NCI-H2081 (cell line): ENCODE measurements at places on chromosomes 1 and 21.

GRCh38 chr1:89888480-89889322 is 67.9 kb downstream of the LRRC8D start:
- no peak for DNase-seq

DNA sequence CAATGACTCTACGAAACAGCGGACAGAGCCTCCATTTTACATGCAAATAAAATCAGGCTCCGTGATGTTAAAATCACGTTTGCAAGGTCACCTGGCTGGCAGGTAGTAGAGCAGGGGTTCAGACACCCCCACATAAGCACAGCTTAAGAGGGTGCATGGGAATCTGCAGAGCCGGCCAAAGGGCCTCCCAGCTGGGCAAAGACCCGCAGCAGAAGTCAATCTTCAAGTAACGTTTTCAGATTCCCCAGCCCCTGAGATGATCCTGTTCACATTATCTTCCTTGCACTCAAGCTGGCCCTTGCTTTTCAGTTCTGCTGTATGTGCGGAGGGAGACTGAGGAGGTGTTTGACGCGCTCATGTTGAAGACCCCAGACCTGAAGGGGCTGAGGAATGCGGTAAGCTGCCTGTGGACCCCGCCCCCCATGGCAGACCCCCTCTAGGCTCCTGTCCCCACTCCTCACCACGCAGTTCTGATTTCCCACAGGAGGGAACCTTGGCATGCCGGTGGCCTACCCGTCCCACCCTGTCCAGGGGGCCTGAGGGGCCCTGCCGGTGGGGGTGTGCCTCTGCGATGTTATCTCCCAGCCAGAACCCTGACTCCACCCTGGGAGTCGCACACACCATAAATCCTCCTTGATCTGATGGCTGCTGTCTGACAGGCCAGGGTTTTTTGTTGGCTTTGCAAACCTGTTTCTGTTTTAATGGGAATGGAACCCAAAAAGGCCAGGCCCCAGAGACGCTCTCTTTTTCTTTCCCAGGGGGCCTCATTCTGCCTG is 28.2 kb downstream of the GRHL3 start:
- DNase-seq, result no peak

DNA sequence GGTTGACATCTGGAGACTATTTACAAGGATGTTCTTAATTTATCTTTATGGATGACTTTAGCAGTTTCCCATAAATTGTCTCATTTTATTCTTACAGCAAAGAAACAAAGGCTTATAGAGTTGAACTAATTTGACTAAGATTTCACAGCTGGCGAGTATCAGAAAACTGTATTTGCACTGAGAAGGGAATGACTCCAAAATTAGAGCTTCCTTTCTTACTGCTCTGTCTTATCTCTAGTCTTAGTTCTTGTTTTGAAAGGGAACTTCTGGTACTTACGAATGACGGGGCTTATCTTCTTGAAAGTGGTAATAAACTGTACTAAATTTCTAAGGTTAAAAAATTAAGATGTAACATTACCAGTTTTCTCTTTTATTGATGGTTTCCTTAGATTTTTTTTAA is 13.6 kb downstream of the CNST start:
- no peak for DNase-seq

DNA sequence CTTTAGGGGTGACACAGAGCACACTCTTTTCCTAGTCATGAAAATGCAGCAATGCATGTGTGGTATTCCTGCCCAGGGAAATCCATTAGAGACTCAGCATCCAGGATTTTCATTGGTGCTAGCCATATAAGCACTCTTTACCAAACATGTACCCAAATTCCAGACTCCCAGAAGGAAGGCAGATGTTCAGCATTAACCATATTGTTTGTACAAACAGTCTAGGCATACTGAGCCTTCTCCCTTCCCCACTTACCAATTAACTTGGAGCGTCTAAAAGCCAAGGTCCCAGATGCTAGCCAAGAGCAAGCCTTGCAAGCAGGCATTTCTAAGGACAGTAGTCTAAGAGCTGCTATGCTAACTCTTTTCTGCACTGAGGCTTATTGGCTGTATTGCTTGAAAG is 27.9 kb downstream of the ZBED6 start:
- no peak for DNase-seq

DNA sequence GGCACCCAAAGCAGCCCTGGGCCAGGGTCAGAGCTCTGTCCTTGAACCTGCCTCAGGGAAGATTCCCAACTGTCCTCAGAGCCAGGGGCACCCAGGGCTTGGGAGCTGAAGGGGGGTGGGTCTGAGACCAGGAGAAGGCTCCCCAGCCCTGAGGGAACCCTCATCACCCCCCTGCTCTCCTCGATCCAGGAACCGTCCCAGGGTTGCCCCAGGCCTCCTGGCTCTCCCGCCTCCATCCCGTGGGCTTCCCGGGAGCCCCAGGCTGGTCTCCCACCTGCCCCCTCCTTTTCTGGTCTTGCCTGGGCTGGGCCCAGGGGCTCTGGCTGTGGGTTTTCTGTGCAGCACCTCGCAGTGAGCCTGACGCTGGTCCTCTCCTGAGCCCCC is 6.7 kb upstream of the SAMD11 start:
- no peak for DNase-seq

DNA sequence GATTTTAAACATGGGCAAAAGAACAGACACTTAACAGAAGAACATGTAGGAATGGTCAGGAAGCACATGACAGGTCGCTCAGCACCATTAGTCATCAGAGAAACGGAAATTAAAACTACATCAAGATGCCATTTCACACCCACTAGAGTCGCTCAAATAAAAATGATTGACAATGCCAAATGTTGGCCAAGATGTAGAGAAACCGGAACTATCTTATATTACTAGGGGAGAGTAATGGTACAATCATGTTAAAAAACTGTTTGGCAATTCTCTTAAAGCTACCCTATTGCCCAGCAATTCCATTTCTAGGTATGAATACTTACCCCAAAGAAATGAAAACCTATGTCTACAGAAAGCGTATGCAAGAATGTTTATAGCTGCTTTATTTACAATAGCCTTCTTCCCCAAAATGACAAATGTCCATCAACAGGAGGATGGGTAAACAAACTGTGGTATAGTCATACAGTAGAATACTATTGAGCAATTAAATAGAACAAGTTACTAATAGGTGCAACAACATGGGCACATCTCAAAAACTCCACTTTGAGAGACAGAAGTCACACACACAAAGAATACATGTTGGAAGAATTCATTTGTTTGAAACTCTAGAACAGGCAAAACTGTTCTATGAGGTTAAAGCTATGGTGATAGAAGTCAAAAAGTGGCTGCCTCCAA is 92.8 kb downstream of the ETS2 start:
- DNase-seq, result no peak

GRCh38 chr21:29194342-29194741 is 63.9 kb downstream of the MAP3K7CL start:
- DNase-seq, result no peak

DNA sequence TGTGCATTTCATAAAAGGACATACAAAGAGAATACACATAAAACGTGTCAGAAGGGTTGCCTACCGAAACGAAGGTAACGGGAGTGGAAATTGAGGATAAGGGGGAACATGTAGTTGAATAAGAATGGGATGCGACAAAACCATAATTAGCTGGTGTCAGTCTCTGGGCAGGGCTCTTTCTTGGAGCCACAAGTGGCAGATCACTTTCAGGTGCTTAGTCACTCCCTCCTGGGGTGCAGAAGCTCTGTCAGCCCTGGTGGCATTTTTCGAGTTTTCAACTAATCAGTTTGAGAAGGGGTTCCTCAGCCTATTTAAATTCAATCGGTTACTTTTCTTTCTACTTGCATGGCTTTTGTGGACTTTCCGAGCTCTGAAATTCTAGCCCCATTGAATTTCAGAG is 133.9 kb upstream of the IGSF21 start:
- DNase-seq, result no peak

- DNase-seq, result no peak
These were observed 38.5 kb downstream of the HIVEP3 start for GRCh38 chr1:41880261-41880660.

GRCh38 chr1:239126884-239127283 is 259.5 kb upstream of the CHRM3 start:
- DNase-seq, result no peak
